ENCODE measurements at places on chromosomes 16 and 17. TPM values are rescaled to one million over a fixed set of nuclear protein-coding genes. Genes with fewer than 3 reads are reported as not detected.

RAI1 gene
- 50.5 TPM for total RNA-seq

DNA sequence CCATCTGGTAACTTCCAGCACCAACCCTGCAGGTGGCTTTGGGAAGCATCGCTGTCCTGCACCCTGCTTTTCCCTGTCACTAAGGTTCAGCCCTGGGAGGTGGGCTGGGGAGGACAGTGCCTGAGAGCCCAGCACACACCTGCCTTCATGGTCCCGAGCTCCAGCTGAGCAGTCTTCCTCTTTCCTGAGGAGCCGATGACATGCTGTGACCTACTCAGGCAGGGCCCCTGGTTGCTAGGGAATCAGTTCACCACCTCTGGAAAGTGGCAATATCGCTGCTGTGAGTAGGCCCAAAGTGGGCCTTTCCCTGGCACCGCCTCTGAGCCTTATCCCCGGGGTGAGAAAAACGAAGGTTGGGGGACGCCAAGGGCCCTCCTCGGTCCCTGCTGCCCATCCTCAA, 17.9 kb downstream of the ST3GAL2 start:
- no peaks in the 10 kb centered on the region for H3K27me3 ChIP-seq
- no peak for DNase-seq
- H3K4me3 ChIP-seq, result no peak overlapping the region
- no peaks in the 10 kb centered on the region for H3K36me3 ChIP-seq

- no peak for DNase-seq
- no peak overlapping the region for H3K4me3 ChIP-seq
- no peak overlapping the region for H3K27ac ChIP-seq
These were observed 670.7 kb downstream of the MAF start for GRCh38 chr16:78929841-78930240.

E2F4 gene
- 54.4 TPM for total RNA-seq

FNDC8 gene
- not detected for total RNA-seq

NPIPB2 gene
- 12.4 TPM for total RNA-seq

GRCh38 chr17:76968707-76969597, 100.7 kb downstream of the MGAT5B start:
- peak; percentile 90 for DNase-seq
- peak overlapping the region; percentile 50 for H3K4me3 ChIP-seq
- H3K36me3 ChIP-seq, result no peaks in the 10 kb centered on the region
- peaks cover 2% of the 10 kb centered on the region for H3K4me1 ChIP-seq
- no peak overlapping the region for H3K27ac ChIP-seq

GRCh38 chr16:77344341-77344740, 90.5 kb downstream of the ADAMTS18 start:
- no peaks in the 10 kb centered on the region for H3K27me3 ChIP-seq
- H3K4me1 ChIP-seq, result no peaks in the 10 kb centered on the region
- DNase-seq, result no peak
- no peak overlapping the region for H3K27ac ChIP-seq
- no peak overlapping the region for H3K4me3 ChIP-seq

GRCh38 chr17:72812823-72813222, 279.7 kb downstream of the SLC39A11 start:
- no peak overlapping the region for H3K27ac ChIP-seq
- no peaks in the 10 kb centered on the region for H3K36me3 ChIP-seq
- no peaks in the 10 kb centered on the region for H3K4me1 ChIP-seq
- H3K4me3 ChIP-seq, result no peak overlapping the region
- no peak for DNase-seq

DNA sequence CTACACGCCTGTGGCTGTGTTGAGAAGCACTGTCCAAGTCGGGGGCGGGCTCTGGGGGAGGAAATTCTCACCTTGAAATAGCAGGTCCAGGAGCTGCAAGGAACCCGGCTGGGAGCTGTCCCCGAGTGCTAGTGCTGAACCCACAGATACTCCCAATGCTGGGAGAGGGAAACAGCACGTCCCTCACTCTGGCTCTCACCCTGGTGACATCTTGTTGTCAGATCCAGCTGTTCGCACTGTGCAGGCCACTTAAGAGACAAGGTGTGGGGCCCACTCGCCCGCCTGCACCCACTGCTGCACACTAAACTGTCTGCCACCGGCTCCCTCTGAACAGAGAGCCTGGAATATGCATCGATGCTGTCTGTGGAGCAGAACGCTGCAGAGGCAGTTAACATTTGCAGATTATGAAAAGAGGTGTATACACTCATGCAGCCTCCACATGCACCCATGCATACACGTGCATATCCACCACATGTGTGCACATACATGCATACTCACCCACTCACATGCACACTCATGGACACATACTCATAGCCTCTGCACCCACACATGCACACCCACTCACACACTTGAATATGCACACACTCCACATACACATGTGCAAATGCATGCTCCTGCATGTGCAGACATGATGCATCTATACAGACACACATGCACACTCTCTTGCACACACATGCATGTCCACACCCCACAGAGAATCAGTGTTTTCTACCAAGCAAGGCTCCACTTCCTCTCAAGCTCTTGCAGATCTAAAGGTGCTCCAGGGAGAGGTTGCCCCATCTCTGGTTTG, 42.0 kb downstream of the MGAT5B start:
- no peaks in the 10 kb centered on the region for H3K36me3 ChIP-seq
- H3K4me3 ChIP-seq, result no peak overlapping the region
- no peaks in the 10 kb centered on the region for H3K4me1 ChIP-seq
- DNase-seq, result peak; percentile 68
- no peaks in the 10 kb centered on the region for H3K27me3 ChIP-seq

CACNA1H gene
- total RNA-seq, result 20.6 TPM

DNA sequence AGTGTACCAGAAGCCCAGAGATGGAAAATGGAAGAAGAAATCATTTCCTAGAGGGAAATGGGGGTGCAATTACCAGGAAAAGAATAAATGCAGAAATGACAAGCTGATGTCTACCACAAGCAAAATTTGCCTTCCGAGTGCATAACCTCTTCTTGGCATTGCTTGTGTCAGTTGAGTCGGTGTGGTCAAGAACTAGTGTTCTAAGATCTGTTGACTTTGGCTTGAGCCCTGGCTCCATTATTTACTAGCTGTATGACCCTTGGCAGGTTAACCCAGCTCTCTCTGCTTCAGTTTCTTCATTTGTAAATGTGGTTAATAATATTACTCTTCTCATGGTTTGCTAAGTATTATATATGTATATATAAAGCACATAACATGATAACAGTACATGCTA, 273.0 kb upstream of the IRX5 start:
- DNase-seq, result no peak
- peaks cover 3% of the 10 kb centered on the region for H3K27me3 ChIP-seq
- H3K4me1 ChIP-seq, result no peaks in the 10 kb centered on the region
- H3K27ac ChIP-seq, result no peak overlapping the region
- no peaks in the 10 kb centered on the region for H3K36me3 ChIP-seq

SHISA6 gene
- 1.0 TPM for total RNA-seq

RAP1GAP2 gene
- 46.2 TPM for total RNA-seq
